Stimulated activated CD8-positive, alpha-beta memory T cell treated with anti-CD3 and anti-CD28 coated beads, Interleukin-15, amount 100 ng/mL, for 48 hours (primary cell): ENCODE measurements at places on chromosomes 5 and 9.

GRCh38 chr5:152638996-152639552, 234.0 kb upstream of the NMUR2 start:
- no peak for DNase-seq

GRCh38 chr5:171541341-171541776, 121.9 kb downstream of the FGF18 start:
- DNase-seq, result no peak

DNA sequence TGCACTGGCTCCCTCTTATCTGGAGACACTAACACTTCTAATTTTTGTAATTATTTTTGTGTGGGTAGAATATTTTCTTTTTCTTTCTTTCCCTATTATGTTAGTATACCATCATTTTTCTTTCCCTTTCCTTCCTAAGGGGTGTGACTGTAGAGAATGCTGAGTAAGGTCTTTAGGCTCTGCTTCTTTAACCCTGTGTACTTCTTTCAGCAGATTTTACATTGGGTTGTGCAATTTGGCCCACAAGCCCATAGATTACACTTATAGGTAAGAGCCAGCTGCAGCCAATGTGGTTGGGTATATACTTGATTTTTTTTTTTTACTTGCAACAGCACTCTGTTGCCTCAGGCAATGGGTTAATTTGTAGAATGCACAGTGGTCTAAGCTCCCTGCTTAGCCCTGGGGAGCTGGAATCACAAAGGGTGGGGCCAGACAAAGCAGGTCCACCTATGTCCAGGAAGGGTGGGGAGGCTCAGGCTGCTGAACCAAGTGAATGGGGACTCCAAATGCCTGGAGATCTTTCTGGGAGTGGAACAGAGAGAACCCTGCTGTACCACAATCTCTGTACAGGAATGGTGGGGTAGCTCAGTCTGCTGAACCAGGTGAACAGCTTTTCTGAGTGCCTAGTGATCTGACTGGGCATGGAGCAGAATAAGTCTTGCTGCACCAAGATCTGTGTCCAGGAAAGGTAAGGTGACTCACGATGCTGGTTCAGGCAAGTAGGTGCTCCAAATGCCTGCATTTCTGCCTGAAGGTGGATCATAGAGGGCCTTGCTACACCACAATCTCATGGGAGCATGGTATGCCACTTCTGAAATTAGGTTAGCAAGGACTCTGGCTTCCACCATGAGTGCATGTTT, 64.9 kb downstream of the SLC25A46 start:
- DNase-seq, result no peak

- DNase-seq, result peak; percentile 65
These were observed 15.4 kb downstream of the CCL28 start for GRCh38 chr5:43396762-43397304.

GRCh38 chr5:127227881-127228280, 62.7 kb upstream of the MEGF10 start:
- no peak for DNase-seq

DNA sequence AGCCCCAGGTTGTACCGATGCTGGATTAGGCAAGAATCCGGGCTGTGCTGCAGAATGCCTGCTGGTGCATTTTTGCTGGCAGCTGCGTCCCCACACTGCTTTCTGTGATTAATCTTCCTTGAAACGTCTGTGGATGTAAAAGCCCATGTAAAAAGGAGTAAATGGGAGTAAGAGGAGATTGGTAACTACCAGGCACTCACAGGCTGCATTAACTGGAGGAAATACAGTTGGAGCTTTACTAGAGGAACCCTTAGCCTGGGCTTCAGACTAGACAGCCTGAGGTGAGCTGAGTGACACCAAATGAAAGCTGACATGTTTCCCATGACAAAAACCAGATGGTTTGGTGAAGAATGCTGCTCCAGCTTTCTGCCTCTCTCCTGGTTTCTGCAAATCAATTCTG, 190.4 kb upstream of the GAS1 start:
- no peak for DNase-seq

DNA sequence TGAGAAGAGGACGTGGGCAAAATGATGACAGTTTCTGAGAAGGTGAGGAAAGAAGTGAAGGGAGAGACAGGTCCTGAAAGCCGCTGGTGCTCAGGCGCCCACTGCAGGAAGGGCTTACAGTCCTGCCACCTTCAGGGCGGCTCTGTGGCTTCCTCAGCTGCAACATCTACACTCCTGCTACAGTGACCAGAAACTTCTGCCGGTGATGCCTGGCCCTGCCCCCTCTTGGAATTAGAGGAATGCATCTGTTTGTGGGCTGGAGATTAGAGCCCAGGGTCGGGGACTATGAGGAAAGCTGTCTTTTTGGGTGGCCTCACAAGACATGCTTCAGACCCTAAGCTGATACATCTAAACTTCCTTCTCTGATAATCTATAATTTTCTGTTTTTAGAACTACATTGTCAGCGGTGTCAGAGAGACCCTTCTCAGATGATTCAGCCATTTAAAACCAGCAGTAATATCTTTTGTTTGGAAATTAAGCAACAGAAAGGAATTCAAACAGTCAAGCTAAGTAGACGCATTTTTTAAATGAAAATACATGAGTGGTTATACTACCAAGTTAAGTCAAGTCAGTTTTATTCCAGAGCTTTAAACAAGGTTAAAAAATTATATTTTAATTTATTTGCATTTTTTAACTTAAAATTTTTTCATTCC, 30.4 kb downstream of the PRDM6 start:
- no peak for DNase-seq

DNA sequence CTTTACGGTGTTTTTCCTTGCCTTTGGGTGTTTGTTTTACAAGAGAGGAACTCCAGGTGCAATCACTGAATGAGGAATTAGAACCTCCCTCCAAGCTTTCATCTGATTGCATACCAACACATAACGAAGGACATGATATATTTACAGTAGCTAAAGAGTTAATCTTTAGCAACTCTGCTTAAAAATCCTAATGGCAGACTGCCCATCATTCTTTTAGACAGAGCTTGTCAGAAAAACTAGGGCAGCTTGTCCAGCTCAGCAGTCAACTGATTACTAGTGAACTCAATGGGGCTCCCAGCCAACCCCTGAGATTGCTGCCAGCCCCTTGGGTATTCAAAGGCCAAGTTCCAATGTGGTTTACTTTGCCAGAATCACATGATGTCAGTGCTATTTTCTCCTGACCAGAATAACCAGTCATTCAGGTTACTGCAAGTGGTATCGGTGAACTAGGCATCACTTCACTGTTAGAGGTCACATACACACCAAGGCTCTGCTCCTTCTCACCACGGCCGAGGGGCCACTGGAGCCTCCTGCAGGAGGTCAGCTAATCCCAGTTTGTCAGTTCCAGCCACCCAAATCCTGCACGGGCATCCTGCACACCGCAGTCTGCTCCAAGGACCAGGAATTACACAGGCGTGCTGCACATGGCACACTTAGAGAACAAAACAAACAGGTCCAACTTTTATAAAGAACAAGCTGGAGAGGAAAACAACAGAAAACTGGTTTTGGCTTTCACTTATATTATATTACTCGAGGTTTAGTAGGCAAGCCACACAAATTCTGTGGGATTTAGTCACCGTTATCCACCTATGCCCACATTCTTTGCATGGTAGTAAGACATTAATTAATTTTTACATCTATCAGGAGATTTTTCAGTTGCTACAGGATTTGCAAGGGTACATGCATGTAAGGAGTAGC, 62.5 kb downstream of the NFIB start:
- no peak for DNase-seq

DNA sequence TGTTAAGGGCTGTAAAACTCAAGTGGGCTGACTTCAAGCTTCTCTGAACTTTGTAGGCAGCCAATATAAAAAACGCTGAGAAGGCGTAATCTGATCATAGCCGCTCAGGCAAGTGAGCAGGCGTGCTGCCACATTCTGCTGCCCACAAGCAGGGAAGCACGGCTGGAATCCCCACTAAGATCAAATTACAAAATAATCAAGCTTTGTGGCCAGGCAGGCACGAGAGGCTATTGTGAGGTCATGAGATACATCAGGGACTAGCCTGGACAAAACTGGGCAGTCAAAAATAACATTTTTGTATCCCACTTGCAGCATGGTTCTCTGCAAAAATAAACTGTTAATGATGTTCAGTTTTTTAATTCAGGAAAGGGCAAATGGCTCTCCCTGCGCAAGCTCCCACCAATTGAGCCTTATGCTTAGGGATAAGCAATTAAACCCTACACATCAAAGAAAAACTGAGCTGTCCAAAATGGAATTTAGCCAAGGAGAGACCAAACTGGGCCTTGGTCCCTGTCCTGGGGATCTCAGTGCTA, 64.0 kb downstream of the POU5F2 start:
- DNase-seq, result no peak

GRCh38 chr5:135129307-135129706, 95.3 kb upstream of the PITX1 start:
- peak; percentile 17 for DNase-seq

GRCh38 chr5:10018201-10019069, 231.3 kb downstream of the ATPSCKMT start:
- DNase-seq, result no peak

GRCh38 chr5:111954516-111955395, 197.8 kb upstream of the NREP start:
- DNase-seq, result no peak

DNA sequence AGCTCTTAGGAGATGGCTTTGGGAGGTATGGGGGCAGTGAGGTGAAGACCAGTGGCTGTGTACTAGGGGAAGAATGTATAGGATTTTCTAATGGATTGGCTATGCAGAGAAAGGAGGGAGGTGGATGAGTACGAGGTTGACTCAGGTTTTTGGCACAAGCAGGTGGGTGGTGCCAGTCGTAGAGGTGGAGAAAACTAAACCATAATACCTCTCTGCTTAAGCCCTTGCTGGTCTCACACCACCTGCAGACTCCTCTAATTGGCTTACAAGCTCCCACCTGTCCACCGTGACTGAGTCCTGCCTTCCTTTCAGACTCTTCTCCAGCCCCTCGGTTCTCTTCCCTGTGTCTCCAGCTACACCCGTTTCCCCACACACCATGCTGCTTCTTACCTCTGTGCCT, 521.7 kb upstream of the CLINT1 start:
- no peak for DNase-seq

- DNase-seq, result no peak
These were observed 33.4 kb downstream of the CEMIP2 start for GRCh38 chr9:71734950-71735349.

- no peak for DNase-seq
These were observed 258.1 kb downstream of the SYK start for GRCh38 chr9:91059713-91060112.

- peak; percentile 27 for DNase-seq
These were observed 43.9 kb upstream of the GLIPR2 start for GRCh38 chr9:36092509-36093215.

DNA sequence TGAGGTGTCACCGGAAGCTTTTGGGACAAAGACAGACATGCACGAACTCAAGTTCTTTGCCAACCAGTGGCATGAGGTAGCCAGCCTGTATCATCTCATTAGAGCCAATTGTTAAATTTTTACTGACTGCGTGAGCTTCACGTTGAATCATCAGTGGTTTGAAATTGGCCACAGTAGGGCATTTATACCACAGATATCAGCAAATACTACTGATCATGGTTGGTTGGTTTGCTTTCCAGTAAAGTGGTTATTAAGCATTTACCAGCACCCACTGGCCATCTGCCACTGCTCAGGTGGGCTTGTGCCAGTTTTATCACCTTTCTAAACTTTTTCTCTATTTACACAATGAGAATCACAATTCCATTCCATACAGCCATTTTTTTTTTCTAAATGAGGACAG, 28.4 kb upstream of the SHC3 start:
- DNase-seq, result no peak

DNA sequence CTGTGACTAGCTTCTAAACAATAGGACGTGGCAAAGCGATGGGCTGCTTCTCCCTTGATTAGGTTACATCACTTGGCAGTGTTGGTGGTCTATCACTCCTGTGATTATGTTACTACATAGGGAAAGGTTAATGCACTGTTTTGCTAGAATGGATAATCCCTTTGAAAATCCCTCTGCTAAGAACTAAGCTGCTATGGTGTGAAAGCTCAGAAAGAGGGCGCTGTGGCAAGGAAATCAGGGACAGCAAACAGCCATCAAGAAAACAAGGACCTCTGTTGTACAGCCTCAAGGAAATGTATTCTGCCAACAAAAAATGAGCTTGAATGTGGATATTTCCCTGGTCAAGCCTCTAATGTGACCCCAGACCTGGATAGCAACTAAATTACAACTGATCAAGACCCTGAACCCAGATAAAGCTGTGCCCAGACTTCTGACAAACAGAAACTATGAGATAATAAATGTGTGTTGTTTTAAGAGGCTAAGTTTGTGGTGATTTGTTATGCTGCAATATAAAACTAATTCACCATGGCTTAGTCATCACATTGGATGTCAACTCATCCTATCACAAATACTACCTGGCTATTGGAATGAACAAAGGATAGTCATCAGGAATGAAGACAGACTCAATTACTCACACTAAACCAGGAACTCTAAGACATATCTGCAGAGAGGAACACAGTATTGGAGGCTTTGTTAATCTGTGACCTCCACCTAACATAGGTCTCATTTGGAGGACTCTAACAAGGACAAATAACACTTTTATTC, 1215.9 kb downstream of the EFNA5 start:
- DNase-seq, result no peak

DNA sequence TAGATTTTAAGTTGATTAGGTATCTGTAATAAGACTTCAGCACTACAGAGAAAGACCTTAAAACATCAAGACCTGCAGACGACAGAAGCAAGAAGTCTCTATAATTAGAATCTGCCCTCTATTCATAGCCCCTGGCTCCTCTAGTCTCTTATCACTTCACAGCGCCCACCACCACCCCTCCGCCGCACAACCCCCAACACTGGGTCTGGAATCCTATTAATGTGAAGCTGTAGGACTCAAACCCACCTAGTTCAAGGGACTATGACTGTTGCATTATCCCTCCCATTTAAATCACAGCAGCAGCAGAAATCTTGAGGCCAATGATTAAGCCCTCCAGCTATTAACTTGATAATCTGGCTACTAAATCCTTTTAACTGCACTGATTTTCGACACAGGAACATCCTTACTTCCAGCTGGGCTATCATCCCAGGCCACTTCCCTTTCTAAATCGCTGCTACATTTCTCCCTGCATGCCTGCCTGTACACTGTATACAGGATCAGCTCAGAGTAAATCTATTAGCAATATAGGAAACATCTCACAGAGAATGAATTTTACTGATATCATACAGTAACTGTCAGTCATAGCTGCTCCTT, 159.5 kb upstream of the GRAMD2B start:
- DNase-seq, result no peak

DNA sequence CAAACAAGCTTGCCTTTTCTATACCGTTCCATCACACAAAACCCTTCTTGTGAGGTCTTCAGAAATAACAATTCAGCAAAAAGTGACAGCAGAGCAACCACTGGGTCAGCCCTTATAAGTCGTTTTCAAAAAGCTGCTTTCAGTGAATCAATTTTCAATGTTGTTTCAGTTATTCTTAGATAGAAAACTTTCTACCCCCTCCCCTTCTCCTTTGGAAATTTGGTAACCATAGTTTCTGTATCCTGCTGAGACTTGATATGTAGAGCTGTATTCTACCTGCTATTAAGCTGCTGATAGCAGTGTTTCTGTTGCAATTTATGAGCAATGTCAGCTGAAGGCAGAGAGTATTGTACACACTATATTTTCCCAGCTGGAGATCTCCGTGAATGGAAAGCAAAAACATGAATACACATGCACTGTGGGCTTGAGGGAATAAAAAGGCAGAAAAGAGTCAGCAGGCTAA, 75.7 kb downstream of the ZNF608 start:
- no peak for DNase-seq
